Right renal cortex interstitium (tissue), 3 donors: ENCODE measurements at places on chromosomes 16 and 17. TPM values are rescaled to one million over a fixed set of nuclear protein-coding genes. Genes with fewer than 3 reads are reported as not detected.

- DNase-seq = no peak
Observed at GRCh38 chr17:56786989-56787482, 46.7 kb downstream of the C17orf67 start.

GRCh38 chr17:80605326-80606066 is 60.9 kb downstream of the RPTOR start:
- no peak for DNase-seq

DNA sequence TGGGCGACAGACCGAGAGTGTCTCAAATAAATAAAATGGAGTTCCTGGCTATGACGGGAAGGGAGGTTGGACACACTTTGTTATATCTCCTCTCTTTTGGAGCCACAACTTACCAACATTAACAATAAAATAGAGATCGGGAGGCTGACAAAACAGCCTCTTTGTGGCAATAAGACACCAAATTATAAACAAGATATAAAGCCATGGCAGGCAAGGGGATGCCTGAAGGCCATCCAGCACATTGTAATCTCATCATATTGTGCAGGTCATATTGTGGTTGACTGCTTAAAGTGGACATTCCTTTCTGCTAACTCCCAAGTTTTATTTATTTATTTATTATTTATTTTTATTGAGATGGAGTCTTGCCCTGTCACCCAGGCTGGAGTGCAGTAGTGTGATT is 59.9 kb upstream of the MGAT5B start:
- no peak for DNase-seq

DNA sequence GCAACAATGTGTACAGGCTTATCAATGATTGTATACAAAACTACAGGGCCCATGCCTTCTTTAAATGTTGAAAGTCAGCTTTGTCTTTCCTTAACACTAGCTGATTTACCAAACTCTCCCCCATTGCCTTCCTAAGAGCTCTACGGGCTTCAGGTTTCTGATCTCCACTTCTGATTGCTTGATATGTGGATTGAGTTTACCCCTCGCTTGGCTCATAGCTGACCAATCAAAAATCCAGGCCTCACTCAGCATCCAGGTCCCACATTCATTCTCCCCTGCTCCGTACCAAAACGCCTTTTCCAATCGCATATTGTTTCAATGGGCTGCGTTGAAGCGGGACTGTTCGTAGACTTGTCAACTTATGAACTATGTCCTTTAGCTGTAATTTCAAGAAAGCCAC is 195.1 kb upstream of the TOX3 start:
- DNase-seq = no peak

The RGS9 gene
- 13.0 TPM for polyA plus RNA-seq

The TMEM235 gene
- not detected for polyA plus RNA-seq

The TLCD3B gene
- polyA plus RNA-seq = 0.93 TPM
